Left ventricle myocardium superior (tissue), 1 donor: ENCODE measurements at places on chromosomes 13 and 19.

DNA sequence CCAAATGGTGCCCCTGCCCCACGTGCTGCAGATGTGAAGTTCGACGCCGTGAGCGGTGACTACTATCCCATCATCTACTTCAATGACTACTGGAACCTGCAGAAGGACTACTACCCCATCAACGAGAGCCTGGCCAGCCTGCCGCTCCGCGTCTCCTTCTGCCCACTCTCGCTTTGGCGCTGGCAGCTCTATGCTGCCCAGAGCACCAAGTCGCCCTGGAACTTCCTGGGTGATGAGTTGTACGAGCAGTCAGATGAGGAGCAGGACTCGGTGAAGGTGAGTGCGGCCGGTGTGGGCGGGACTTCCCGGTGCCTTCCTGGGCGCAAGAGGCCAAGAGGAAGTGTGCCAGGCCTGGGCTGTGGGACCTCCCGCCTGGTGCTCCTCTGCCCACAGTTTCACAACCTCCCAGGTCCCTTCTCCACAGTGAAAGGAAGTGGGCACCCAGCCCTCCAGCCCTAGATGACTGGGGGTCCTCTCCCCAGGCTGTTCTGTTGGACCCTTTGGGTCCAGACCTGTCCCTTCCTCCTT lies 14.1 kb upstream of the RELB start:
- no peak for DNase-seq

- peak; percentile 10 for DNase-seq
Observed at GRCh38 chr19:1646659-1647453, 5.6 kb downstream of the TCF3 start.

DNA sequence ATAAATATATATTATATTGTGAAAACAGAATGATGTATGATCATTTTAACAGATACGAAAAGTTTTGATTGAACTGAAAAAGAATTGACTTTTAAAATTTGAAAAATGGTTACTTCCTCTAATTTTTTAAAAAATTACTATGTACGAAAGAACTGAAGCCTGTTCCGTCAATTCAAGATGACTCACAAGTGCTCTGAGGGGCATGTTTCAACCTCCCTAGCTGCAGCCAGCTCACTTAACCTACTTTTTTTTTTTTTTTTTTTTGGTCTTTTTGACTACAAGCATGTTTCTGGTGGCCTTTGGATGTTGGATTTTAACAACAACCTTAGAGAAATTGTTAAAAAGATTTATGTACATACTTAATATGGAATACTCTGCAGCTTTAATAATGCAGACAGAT lies 1139.3 kb downstream of the DIAPH3 start:
- DNase-seq: no peak

- peak; percentile 42 for DNase-seq
Observed at GRCh38 chr19:33325920-33326319, 23.6 kb upstream of the CEBPA start.

DNA sequence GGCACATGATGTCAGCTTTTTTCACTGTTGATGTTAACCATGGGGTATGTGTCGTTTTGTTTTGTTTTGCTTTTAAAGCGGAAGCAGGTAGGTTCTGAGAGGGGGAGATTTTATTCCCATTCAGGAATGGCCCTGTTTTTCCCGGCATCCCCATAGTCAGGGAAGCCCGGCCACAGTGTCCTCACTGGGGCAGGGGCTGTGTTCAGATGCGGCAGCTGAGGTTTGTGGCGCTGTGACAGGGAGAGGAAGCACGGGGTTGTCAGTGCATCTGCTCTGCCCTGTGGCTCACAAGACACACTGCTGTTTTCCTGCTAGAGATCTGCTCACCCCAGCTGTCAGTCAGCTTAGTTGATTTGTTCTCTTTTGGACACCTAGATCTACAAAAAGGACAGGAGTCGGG lies 27.6 kb downstream of the ANKRD27 start:
- DNase-seq: no peak

GRCh38 chr13:30880856-30881155 lies 25.3 kb upstream of the MEDAG start:
- DNase-seq: no peak

GRCh38 chr13:75411924-75412537 lies 69.9 kb downstream of the TBC1D4 start:
- DNase-seq: no peak

DNA sequence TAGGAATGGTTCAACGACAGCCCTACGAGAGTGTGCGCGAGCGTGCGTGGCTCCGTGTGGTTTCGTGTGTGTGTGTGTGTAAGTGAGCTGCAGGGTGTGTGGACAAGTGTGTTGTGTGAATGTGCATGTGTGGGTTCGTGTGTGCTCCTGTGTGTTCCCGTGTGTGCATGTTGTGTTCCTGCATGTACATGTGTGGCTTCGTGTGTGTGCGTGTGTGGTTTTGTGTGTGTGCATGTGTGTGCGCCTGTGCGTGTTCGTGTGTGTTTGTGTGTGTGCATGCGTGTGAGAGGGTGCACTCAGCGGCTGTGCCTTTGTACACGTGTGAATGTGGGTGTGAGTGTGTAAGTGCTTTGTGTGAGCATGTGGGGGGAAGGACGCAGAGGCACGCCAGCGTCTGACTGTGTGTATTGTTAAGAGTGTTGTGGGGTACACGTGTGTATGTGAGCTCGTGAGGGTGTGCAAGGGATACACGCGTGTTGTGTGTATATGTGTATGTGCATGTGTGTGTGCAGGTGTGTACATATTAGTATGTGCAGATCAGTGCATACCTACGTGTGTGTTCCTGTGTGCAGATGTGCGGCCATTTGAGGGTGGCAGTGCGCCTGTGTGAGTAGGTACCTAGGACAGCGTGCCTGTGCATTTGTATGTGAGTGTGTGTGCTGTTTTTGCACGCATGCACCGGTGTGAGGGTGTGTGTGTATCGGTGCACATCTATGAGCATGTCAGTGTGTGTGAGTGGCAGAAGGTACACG lies 24.3 kb upstream of the ONECUT3 start:
- DNase-seq: no peak

- no peak for DNase-seq
Observed at GRCh38 chr19:16117594-16118033, 5.9 kb downstream of the RAB8A start.

DNA sequence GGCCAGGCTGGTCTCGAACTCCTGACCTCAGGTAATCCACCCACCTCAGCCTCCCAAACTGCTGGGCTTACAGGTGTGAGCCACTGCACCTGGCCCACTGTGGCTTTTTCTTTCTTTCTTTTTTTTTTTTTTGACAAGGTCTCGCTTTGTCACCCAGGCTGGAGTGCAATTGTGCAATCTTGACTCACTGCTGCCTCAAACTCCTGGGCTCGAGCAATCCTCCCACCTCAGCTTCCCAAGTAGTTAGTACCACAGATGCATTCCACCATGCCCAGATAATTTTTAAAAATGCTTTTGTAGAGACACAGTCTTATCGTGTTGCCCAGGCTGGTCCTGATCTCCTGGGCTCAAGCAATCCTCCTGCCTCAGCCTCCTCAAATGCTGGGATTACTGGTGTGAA lies 12.1 kb upstream of the FCGBP start:
- DNase-seq: no peak

- DNase-seq: no peak
Observed at GRCh38 chr19:58550362-58551122, 4.4 kb downstream of the CHMP2A start.

- peak; percentile 84 for DNase-seq
Observed at GRCh38 chr19:18594096-18594823, 5.7 kb downstream of the REX1BD start.

- DNase-seq: no peak
Observed at GRCh38 chr19:29385191-29385795, 140.5 kb upstream of the VSTM2B start.

GRCh38 chr13:90415902-90416301 lies 931.6 kb upstream of the MIR17HG start:
- no peak for DNase-seq

GRCh38 chr13:97979051-97979450 lies 25.6 kb downstream of the IPO5 start:
- DNase-seq: no peak

DNA sequence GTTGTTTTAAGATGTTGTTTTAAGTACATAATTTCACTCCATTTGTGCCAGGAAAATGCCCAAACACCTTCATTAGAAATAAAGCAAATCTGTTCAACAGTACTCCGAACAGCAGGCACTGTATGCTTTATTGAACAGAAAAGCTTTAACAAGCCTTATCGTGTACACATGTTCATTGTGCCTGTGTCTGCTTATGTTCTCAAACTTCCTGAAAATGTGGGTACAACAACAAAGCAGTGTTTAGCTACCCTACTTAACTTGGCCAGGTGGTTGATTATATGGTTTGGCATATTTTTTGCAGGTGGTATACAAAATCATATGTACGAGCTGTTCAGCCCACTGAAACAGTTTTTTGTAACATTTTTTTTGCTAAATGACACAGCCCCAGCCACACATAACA lies 718.0 kb downstream of the DACH1 start:
- DNase-seq: no peak

- DNase-seq: no peak
Observed at GRCh38 chr13:72255908-72256307, 388.9 kb upstream of the DACH1 start.

DNA sequence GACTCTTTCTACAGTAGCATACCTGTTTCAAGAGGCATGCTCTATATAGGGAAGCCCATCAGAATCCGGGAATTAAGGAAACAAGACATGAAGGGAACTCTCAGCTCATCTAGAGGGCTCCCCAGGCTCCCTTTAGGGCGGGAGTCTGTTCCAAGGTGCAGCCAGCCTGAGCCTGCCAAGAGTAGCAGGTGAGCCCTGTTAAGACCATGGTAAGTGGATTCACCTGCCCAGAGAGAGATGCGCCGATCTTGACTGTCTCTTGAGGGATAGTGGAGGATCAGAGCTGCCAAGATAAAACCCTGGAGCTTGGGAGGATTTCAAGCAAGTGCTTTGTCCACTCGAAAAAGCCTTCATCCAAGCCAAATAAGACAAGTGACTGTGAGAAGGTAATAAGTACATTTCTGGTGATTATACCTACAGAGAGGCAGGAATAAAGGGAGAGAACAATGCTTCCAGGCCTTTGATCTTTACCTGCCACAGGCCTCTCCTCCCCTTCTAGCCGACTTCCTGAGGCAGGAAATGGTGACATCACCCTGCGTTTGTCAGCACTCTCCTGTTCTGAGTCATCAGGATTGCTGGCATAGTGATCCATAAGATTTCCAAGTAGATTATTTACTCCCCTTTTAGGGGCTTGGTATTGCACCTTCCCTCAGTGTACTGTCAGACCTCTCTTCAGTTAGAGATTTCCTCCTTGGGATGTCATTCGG lies 31.5 kb downstream of the KLF5 start:
- no peak for DNase-seq

DNA sequence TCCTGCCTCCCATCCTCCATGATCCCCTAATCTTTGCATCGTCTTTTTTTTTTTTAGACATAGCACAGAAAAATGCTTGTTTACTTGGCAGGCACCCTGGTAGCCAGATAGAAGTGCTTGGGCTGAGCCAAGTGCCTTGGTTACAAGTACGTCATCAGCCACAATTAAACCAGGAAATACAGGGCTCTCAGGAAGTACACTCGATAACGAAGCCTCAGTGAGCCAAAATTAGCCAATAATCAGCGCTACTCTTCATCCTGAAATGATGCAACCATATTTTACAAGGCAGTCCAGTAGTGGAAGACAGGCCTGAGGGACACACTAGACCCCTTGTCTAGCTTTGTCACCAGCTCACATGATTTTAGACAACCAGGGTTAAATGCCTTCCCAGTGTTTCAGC lies 194.0 kb upstream of the NBEA start:
- peak; percentile 46 for DNase-seq

GRCh38 chr13:110436276-110436675 lies 125.2 kb downstream of the RAB20 start:
- DNase-seq: no peak

DNA sequence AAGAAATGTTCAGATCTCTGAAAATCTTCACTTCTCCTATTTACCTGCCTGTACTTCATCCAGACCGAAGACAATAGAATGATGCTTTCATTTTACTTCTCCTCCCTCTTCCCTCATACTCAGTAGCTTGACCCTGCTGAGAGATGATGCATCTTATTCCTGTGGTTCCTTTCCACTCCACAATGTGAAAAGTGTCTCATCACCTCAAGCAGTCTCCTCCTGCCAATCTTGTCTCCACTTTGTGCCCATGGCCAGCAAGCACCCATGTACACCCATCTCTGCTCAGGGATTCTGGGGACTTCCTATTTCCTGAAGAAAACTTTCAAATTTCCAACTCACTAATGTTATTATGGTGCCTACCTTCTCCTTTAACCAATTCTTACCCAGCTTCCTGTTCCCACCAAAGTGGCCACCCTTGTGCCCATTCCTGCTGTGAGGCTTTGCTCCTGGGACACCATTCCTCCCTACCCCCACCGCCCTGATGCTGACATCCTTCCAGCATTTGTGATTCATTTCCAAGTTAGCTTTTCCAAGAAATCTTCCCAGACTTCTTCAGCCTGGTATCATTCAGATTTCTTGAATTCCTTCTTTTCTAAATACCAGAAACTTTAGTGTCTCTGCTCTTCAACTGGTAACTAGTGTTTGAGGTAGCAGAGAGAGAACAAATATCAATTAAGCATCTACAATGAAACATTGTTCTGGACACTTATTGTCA lies 212.5 kb downstream of the POSTN start:
- no peak for DNase-seq

GRCh38 chr19:49216071-49216470 lies 58.5 kb downstream of the TRPM4 start:
- no peak for DNase-seq

DNA sequence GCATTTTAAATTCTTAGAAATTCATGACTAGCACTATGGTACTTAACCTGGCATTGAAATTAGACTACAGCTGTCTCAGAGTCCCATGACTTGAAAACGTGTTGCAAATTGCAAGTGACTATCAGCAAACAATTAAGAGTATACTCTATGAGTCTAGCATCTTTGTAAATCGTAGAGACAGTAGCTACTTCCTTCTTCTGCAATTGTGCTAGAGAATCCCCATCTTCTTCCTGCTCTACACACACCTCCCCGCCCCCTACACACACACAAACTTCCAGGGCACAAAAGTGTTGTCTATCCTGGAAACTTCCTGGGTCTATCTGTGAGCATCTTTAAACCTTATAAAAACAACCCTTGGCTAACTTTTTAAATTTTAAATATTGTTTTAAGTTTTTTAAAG lies 35.2 kb upstream of the MIR17HG start:
- DNase-seq: no peak

DNA sequence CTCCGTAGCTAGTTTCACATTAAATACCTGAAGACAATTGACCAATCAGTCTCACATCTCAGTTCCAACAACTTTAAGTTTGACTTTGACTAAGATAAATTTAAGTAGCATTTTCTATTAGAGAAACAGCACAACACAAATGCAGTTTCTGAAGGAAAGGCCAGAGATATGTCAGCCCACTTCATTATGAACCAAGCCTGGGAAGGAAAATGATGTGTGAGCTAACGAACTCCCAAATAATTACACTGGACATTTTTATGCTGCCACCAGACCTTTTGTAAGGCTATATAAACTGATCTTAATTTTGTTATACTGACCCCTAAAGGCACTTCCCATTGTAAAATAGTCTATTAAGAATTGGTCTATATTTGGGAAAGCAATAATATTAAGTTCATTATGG lies 57.9 kb upstream of the DACH1 start:
- no peak for DNase-seq
